ENCODE measurements at places on chromosomes 4 and X.

- DNase-seq: no peak
These were observed 8.2 kb upstream of the TRAM1L1 start for GRCh38 chr4:117093571-117093970.

GRCh38 chr4:98501383-98501782 lies 157.0 kb downstream of the TSPAN5 start:
- no peak for DNase-seq

DNA sequence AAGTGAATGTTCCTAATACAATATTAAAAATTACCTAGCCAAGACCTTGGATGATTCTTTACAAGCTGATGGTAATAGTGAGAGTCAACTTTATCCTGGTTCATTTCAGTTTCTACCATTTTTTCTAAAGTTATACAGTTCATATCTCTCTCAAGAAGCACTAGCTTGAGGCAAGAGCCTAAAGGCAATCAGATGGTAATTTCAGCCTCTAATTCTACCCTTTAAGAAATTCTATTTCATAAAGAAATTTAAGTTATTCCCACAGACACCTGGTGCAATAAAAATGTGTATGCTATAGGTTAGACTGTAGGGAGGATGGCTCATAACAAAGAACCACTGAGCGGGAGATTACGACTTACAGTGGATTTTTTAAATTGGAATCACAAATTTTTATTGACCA lies 984.2 kb upstream of the ADGRL3 start:
- no peak for DNase-seq

- DNase-seq: no peak
These were observed 456.2 kb downstream of the FAT4 start for GRCh38 chr4:125770814-125771398.

DNA sequence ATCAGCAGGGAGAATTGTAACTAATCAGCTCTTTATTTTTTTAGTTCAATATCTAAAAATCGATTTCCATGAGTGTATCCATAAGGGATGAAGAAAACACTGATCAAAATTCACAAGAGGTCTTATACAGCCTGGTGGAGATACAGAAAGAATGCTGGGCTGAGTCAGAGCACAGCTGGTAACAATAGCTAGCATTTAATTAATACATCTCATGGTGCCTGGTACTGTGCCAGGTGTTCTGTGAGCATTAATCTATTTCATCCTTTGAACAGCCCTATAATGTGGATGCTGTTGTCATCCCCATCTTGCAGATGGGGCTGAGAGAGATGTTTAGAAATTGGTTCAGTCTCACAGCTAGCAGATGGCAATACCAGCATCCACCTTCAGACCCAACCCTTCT lies 250.9 kb upstream of the RPS6KA3 start:
- DNase-seq: no peak

DNA sequence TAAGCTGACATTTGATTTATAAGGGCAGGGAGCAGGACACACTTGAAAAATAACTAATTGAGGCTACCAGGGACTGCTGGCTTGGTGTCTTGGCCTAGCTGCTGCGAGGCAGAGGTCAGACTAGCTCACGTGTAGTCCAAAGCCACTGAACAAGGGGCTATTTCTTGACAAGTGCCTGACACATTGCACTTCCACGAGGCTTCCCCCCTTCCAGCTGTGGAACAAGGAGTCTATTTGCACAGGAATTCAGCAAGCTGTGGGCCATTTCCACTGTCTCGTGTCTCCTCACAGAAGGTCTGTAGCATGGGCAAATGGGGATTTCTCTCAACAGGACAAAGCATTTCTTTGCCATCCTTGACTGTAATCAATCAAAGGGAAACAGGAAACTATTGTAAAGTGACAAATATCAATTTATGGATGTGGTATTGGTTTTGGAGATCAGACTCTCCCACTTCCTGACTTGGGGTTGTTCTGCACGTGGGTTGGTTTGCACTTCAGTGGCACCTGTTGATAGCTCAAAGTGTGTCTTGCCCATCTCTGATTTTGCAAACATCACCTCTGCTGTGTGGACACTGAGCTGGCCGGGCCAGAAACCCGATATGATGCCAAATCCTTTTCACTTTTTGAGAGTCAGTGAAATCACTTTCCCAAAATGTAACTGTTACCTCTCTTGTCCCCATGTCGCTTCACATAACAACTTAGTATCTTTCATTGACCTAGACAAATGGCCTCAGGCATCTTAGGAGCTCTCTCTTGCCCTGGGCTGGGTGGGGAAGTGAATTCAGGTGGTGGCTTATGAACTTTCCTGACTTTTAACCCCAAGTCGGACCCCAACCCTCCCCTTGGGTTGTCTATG lies 107.4 kb upstream of the MAMLD1 start:
- DNase-seq: no peak

GRCh38 chr4:48949518-48950219 lies 36.4 kb upstream of the CWH43 start:
- no peak for DNase-seq

- DNase-seq: no peak
These were observed 100.8 kb downstream of the SYTL5 start for GRCh38 chrX:38106991-38107655.

DNA sequence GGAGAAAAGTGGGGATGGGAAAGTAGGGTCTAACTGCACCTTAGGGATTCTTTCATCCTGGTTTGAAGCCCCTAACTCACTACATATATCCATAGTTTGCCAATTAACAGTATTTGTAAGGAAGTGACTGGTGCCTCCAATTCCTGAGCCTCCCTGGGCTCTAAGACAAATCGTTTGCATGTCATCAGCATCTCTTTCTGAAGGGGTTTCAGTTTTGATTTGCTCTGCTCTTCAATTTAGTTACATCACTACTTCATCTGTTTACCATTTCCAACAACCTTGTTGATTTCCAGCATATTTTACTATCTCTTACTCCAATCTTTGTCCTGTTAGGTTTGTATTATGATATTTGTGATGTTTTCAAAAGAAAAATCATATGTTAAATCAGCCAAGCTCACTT lies 15.5 kb upstream of the DDX60 start:
- DNase-seq: no peak

DNA sequence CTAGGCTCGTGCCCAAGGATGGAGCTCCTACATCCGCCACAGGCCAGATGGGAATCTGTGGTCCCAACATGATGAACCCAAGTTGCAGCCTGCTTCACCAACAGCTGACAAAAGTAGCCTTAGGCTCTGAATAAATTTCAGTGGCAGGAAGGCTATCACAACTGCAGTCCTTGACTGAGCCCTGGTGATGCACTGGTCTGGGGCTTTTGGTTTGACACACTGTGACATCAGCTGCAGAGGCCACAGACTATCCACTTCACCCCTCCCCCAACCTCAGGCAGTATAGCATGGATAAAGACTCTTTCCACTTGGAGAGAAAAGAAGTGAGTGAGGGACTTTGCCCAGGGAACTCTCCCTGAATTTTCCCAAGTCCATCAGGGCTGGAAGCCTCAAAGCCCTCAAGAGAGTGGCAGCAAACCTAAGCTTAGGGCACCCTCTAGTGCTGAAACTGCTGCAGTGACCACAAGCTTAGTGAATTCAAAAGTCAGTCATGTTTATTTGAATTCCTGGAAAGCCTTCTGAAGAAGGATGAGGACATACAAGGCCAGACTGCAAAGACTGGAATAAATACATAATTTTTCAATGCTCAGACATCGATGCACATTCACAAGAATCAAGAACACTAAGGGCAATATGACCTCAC lies 135.0 kb upstream of the TENT5D start:
- no peak for DNase-seq

DNA sequence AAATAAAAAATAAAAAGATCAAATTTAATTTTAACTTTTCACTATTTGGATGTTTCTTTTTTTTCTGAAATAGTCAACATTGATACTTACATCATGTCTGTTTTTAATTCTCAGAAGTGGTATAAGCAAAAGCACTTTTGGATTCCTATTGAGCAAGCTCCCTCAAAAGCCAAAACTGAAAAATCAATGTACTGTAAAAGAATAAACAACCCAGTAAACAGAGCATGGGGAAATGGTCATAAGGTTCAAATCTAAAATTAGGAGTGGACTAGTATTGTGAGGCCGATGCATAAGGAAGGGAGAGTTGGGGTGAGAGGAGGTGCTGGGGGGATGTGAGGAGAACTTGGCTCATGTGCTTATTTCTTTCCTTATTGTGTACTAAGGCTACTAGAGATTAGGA lies 37.9 kb downstream of the NUDT6 start:
- no peak for DNase-seq

DNA sequence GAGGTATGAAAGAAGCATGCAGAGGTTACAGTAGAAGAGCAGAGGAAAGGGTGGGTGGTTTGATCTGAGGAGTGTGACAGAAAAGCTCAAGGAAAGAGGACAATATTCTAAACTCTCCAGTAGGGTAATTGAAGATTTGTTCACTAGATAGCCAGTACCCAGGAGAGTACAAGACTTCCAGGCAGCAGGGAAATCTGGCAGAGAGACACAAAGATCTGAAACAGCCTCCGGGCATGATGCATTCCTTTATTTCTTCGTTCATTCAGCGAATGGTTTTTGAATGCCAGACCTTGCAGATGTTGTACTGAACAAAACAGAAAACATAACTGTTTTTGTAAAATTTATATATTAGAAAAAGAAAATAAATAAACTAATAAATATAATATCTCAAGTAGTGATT lies 766.6 kb downstream of the FAT4 start:
- DNase-seq: no peak

DNA sequence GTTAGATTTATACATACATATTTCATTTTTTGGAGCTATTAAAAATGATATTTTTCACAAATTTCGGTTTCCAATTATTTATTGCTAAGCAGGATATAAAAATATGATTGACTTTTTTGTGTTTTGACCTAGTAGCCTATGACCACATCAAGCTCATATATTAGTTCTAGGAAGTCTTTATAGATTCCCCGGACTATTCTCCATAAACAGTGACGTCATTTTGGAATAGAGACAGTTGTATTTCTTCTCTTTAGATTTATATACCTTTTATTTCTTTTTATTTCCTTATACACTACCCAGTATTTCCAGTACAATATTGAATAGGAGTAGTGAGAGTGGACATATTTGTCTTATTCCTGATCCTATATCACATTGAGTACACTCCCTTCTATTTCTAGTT lies 31.8 kb downstream of the DDX53 start:
- DNase-seq: no peak

- DNase-seq: no peak
These were observed 551.8 kb upstream of the PABPC4L start for GRCh38 chr4:134753390-134753789.

GRCh38 chr4:3436048-3436797 lies 5.5 kb upstream of the HGFAC start:
- no peak for DNase-seq

DNA sequence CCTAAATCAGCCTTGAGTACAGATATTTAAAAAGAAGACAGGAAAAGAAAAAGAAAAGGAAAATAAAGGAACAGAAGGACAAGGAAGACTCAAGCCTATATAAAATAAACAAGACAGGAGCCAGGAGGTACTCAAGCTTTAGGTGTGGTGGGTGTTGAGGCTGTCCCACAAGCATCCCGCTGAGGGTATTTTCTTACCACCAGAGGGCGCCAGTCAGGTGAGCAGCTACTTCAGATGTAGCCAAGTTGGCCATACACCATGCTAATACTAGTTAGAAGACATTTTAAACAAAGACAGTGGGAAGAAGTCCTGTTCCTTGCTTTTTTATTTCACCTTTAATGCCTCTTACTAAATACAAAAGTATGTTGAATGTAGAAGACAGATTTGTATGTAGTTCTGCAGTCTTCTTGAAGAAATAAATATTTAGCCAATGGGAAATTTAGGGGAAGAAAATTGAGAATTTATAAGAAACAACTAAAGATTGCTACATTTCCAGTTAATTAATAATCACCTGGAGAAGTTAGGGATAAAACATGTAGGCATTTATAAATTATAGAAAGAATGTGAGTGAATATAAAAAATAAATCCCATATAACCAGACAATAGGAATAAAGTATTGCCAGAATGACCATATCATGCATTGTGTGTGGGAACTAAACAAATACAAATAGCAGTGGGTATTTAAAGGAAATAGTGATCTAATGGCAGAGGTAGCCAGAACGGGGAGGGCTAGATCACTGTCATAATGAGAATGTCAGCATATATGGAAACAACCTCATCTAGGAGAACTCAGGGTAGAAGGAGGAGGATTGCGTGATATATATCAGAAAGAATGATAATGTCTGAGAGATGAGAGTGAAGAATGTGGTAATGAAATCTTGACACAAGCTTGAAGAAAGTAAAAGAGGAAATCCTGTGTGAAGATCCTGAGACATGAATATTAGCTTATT lies 71.0 kb downstream of the MTHFD2L start:
- peak; percentile 10 for DNase-seq

- DNase-seq: peak; percentile 56
These were observed at the start of gene SPINK2 for GRCh38 chr4:56821381-56822243. Gene SPINK2, minus strand, starts transcription at chr4:56821701. Its CDS starts 39 bp downstream, at chr4:56821662.

GRCh38 chrX:136162827-136163570 lies 15.7 kb downstream of the FHL1 start:
- no peak for DNase-seq

GRCh38 chrX:34325460-34325859 lies 193.3 kb upstream of the FAM47A start:
- DNase-seq: no peak

- DNase-seq: no peak
These were observed 1262.0 kb upstream of the ADGRL3 start for GRCh38 chr4:59938166-59938565.

DNA sequence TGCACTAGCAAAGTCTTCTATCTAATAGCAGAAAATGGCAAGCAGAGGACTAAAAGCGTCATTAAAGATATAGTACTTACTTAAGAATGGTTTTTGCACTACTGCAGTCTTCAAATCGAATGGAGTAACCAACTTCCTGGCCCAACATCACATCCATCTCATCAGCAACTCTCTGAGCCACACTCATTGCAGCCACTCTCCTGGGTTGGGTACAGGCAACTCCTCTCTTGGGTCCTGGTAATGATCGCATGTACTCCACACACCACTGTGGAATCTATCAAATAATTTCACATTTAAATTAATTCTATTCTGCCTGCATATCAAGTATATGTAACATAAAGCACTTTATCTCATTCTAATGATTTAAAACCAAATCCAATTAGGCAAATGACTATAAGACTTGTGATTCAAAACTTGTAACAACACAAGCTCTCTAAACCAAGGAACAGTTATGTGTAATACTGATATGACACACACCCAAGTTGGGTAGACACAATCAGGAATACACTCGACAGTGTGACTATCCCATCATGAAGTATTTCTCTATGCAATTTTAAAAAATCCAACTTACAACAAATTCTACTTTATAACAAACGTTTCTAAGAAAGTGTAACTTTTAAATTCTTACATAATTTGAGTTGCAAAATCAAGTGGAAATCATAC lies 13.6 kb downstream of the DHX15 start:
- DNase-seq: no peak

- no peak for DNase-seq
These were observed 10.1 kb downstream of the ANXA3 start for GRCh38 chr4:78561677-78562076.

- DNase-seq: no peak
These were observed 1026.4 kb upstream of the ADGRL3 start for GRCh38 chr4:60173718-60174117.

DNA sequence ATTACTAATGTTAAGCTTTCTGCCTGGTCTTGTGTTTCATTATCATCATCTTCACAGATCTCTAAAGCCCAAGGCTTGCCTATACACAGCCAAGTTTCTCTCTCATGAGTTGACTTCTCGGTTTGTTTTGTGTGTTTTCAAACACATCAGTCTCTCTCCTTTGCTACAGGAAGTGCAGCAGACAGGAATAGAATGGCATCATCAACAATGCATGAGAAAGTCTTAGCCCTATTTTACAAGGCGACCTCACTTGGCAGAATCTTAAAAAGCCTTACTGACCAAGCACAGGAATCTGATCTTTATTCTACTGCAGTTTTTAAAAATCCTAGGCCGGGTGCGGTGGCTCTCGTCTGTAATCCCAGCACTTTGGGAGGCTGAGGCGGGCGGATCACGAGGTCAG lies 36.8 kb downstream of the CC2D2A start:
- no peak for DNase-seq

- DNase-seq: no peak
These were observed 6.2 kb upstream of the CHST7 start for GRCh38 chrX:46567388-46567787.
